ENCODE measurements at places on chromosomes 7 and 10.

- DNase-seq, result no peak
Observed at GRCh38 chr10:128286762-128287500, 160.7 kb upstream of the MKI67 start.

GRCh38 chr10:69348816-69349541, 67.7 kb downstream of the TACR2 start:
- DNase-seq, result peak; percentile 94

- no peak for DNase-seq
Observed at GRCh38 chr10:35470248-35470924, 134.1 kb downstream of the CCNY start.

DNA sequence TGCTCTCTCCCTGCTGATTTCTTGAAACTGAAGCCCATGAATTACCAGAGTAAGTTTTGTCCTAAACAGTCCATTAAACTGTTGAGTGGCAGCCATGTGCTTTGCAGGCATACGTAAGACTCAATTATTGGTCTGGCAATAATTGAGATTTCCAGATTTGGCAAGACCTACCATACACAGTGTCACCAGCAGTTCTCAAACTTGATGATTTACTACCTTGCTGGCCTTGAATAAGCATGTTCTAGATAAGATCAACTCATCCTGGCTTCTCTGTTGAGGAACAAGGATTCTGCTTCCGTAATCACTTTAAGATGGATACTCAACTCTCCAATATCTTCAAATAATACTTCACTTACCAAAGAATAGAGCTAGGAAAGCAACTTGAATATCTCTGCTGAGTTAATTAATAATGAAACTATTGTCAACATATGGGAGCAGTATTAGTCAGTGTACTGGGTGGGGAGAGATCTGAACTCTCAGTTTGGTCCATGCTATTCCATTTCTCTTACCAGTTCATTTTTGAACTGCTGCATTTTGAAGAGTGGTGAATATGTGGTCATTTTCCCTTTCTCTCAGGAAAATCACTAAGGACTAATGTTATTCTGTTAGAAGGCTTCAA, 181.4 kb downstream of the IPMK start:
- DNase-seq, result no peak

DNA sequence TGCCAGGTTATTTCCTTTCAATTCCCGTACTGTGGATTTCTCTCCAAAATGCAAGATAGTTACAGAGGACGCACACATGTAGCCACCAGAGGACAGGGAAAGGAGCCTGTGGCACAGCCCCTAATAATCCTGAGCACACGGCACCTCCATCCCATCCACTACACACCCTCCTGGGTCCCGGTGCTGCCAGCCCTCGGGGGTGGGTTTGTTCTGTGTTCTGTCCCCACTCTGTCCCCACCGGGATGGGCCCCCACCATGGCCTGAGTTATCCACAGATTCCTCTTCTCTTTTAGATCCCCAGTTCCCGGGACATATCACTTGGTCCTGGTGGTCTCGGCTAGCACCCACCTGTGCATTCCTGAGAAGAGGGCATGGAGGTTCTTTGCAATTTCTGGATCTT, 196.9 kb upstream of the PPP2R2D start:
- no peak for DNase-seq

- no peak for DNase-seq
Observed at GRCh38 chr7:46448478-46448877, 527.4 kb upstream of the IGFBP3 start.

- DNase-seq, result no peak
Observed at GRCh38 chr7:90777886-90778285, 181.8 kb downstream of the CDK14 start.

DNA sequence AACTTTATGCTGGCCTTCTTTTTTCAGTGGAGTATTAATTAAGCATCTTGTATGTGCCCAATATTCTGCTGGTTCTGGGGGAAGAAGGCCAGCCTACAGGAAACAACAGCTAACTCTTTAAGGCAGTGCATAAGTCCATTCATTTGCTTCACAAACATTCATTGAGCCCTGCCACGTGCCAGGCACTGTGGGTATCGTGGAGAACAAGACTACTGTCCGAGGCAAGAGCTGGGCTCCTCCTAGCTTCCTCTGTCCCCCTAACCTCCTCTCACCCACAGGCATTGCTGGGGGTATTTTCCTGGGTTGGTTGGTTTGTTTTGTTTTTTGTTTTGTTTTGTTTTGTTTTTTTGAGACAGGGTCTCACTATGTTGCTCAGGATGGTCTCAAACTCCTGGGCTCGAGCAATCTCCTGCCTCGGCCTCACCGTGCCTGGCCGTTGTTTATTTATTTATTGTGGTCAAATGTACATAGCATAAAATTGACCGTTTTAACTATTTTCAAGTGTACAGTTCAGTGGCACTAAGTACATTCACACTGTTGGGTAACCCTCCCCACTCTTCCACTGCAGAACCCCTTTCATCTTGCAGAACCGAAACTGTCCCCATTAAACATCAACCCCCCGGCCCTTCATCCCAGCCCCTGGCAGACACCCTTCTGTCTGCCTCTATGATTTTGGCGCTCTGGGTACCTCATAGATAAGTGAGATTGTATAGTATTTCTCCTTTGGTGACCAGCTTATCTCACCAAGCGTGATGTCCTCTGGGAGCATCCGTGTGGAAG, 32.6 kb downstream of the CHST3 start:
- DNase-seq, result no peak

- no peak for DNase-seq
Observed at GRCh38 chr10:74771054-74771453, 55.3 kb upstream of the KAT6B start.

DNA sequence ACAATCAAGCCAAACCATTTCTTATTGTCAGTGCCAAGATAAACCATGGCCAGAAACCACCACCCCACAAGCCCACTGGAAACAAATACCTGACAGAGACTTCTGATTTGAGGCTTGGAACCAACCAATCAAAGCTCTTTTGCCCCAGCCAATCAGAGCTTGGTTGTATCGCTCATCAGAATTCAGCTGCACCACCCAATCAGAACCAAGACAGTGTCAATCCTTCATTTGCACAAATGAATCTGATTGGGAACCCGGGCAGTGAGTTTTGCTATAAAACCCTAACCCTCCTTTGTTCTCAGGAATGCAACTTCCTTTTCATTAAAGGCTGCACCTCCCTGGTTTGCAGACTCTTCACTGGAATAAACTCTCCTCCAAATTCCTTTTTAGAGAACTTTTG, 87.4 kb downstream of the ELAPOR2 start:
- no peak for DNase-seq

- no peak for DNase-seq
Observed at GRCh38 chr7:37032258-37032601, 307.9 kb upstream of the AOAH start.

DNA sequence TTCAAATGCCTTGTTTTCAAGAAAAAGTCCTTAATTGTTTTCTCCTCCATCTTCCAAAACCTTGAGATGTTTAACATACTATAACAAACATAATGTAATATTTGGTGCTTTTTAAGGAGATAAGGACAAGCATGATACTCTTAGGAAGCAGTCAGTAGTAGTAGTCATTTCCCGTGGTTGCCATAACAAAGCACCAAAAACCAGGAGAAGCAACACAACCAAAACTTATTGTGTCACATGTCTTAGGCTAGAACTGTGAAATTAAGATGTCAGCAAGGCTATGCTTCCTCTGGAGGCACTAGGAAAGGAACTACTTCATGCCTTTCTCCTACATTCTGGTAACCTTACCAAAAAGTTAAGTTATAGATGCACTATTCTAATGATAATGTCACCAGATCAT, 106.8 kb downstream of the MBL2 start:
- no peak for DNase-seq

DNA sequence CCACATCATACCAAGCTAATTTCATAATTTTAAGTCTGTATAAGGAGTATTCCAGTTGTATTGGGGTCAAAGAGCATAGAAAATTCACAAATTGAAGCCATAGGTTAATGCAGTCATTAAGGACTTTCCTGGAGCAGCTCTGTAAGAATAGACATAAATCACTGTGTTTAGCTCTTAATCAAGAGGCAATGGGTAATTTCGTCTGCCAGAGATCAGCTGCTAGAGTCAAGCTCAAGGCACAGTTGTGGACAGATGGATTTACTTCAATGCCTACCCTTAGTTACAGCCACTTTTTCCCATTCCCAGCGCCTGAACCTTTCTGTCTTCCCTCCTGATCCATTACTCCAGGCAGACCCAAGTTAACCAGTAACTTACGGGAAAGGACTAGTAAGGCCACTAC, 40.6 kb upstream of the AGBL3 start:
- DNase-seq, result no peak

GRCh38 chr7:131586259-131586658, 29.8 kb upstream of the PODXL start:
- no peak for DNase-seq

- peak; percentile 23 for DNase-seq
Observed at GRCh38 chr7:134907639-134908038, 78.7 kb upstream of the AGBL3 start.

GRCh38 chr10:75013522-75013921, 97.9 kb upstream of the SAMD8 start:
- no peak for DNase-seq

DNA sequence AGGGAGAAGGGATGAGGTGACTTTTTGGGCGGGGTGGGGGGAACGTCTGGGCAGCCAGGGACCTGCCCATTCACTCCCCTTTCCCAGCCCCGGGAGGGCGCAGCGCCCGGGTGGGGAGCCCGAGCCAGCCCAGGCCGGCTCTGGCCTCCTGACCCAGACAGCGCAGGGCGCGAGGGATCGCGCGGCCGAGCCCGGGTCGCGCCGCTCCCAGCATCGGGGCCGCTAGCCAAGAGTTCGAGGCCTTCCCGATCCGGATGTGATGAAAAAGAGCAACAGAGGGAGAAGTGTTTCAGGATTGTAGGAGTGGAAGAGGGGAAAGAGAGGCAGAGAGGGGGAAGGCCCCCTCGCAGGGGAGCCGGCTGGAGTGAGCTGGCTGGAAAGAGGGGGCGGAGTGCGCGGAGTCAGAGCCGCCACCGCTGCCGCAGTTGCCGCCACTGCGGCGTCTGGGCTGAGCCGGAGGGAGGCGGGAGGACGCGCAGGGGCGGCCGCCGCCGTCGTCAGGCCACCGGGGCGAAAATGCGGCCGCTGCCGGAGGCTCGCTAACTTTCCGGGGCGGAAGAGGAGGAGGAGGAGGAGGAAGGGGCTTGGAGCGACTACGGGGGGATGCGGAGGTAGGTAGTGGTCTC, at the start of gene MDFIC:
TSS of gene MDFIC (plus strand) at position 69 of the 626 bp plus-strand sequence. CDS start 940 bp downstream, outside the sequence.
- DNase-seq, result no peak

DNA sequence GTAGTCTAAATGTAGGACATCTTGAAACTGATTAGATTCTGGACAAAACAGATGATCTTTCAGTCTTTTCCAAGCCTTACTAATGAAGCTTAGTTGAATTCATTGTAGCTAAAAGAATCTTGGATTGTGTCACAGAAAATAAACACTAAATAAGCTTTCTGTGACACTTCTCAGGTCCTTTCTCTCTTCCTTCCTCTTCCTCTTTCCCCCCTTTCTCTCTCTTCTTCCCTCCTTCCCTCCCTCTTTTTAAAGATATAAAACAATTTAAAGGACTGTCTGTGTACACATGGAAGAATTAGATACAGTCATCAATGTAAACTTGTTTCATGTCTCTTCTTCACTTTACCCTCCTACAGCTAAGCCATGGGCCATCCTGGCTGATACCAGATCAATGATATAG, 5.3 kb upstream of the COMMD3 start:
- no peak for DNase-seq

- DNase-seq, result no peak
Observed at GRCh38 chr7:140060788-140061606, 1.8 kb downstream of the PARP12 start.

DNA sequence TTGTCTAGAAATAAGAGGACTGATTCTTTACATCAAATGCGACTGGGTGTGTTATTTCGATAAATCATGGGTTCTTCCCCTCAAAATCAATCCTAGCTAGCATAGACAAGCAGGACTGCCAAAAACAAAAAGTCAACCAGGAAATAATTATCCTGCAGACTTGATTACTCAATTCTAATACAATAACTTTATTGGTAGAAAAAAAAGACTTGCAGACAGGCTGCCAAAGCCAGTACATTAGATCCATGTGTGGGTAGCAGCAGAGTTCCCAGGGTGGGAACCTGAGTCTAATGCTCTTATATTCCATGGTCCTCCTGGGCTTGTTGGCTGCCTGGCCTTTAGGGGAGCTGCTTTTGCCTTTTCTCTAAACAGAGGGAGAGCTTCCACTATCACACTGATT, 7.8 kb downstream of the AFAP1L2 start:
- DNase-seq, result no peak

GRCh38 chr10:7804741-7805140, 13.6 kb upstream of the TAF3 start:
- DNase-seq, result no peak

DNA sequence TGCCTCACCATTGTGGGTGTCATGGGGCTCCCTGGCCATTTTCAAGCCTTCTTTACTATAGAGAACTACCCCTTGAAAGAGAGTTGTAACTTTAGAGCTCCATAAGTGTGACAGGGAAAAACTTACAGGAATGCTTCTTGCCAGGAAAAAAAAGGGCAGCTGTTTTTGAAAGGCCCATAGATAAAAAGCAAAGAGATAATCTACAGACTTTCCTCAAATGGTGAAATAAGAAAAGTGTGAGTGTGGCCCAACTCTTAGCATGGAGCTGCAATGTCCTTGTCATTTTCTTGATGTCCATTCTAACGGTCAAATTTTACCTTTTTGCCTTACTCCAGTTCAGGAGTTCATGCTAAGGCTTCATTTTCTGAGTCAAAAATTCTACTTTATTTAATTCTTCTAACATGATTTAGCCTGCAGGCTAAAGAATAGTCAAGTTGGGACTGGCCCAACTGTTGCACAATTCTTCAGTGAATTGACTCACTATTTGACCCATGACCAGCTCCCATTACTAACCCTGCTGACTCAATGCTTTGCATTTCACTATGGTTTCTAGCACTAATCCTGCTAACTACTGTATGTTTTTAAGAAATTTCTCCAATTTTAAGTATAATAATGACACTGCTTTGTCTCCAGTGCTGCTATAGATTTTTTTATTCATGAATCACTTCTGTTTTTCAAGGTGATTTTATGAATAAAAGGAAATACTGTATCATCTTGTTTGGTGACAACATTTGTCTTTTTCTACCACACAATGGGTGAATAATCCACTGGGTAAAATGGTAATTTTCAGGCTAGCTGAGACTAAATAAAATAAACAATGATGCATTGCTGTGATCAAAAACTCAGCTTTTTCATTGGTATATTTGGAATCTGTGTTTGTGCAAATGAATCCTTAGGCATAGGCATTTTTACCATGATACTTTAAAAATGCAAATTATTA, 41.4 kb upstream of the SGCE start:
- DNase-seq, result peak; percentile 95

DNA sequence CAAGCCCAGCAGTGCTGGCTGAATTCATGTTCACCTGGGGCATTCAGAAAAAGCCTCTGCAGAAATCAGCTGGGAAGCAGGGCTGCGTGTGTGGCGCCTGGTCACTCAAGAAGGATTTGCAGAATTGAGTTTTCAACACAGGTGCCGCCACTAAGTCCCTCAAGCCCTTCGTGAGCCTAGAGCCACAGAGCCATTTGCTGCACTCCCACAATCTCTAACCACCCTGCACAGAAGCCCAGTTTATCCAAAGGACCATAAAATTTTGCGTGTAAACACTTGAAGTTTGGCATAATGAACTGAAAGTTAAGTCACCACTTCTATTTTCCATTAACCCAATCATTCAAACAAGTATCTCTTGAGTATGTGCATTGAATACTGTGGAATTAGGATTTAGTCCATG, 136.2 kb downstream of the DIP2C start:
- no peak for DNase-seq

GRCh38 chr10:127322286-127322685, 125.9 kb upstream of the INSYN2A start:
- DNase-seq, result no peak

All from HFFc6 (cell line).